Natural killer cell (primary cell): ENCODE measurements at places on chromosomes 5 and 9. TPM values are rescaled to one million over a fixed set of nuclear protein-coding genes. Genes with fewer than 3 reads are reported as not detected.
A peak's percentile ranks its signal among the peaks of the same experiment; 100 is the strongest.

GABRA1 gene
- total RNA-seq = not detected

C9orf85 gene
- 9.2 TPM for total RNA-seq

C5orf58 gene
- not detected for total RNA-seq

DNA sequence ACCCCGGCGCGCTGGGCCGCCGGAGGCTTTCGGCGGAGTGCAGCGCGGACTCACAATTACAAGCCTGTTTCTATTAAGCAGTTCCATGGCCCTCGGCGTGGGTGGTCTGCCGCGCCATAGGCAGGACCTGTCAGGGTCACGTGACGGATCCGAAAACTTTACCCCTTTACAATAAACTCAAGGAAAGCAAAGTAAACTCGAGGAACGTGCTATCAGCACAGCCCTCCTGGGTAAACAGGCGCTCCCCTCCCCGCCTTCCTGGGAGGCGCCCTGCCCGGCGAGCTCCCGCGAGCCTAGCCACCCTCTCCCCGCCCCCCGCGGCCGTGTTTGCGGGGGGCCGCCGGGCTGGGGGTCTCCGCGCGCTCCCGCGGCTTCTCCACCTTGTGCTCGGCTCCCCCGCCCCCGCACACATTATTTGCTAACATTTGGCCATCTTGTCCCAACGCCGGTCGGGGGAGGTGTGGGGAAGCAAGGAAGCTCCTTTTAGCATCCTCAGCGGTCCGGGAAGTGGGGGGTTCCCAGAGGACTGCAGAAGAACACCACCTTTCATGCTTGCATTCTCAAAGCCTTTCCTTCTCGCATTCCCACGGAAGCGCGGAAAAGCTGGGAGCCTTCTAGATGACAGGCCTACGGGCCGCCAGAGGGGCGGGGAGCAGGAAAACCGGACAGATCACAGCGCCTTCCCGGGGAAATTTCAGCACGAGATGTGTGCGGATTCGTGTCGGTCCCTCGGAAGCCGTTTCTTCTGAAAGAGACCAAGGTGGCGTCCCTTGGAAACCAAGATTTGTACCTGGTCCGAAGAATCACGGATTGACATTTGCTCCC is at the start of gene PTCH1:
Gene PTCH1, minus strand, starts transcription at position 238 of the 825 bp plus-strand sequence.
- DNase-seq = peak; percentile 69

GRCh38 chr9:37618817-37619216 is 26.4 kb upstream of the TOMM5 start:
- DNase-seq = no peak

DNA sequence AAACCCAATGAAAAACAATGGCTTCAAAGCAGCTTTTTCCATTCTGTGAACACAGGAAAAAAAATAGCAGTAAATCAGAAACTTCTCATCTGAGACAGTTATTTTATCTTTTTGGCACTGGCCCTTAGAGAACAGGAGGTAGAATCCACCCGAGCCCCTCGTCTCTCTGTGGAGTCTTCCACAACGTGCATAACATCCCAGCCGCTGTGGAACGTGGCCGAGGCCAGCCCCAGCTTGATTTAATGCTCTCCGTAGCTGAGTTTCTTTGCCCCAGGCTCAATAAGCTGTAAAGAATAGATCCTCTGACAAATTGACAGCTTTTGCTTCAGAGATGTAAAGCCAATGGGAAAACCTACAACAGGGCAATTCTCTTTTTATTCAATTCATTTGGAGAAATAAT is 107.9 kb upstream of the DAP start:
- DNase-seq = no peak
